ENCODE measurements at places on chromosomes 5 and 9. TPM values are rescaled to one million over a fixed set of nuclear protein-coding genes. Genes with fewer than 3 reads are reported as not detected.

DNA sequence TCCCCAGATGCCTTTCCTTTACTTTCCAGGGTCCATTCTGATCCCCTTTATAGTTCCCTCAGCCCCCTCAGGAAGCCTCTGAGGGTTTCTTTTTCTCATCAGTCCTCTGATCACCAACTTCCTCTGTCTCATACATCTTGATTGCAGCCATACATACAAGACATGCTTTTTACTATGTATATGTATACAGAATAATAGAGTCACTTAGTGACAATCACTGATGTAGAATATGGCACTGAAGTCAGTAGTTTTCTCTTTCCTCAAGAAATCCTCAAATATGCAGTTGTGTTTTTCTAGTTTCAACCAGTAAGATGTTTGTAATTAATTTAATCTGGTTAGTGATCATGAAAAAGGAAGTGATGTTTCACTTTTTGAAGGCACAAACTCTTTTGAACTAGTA is 364.1 kb downstream of the MAN2A1 start:
- DNase-seq = no peak

DNA sequence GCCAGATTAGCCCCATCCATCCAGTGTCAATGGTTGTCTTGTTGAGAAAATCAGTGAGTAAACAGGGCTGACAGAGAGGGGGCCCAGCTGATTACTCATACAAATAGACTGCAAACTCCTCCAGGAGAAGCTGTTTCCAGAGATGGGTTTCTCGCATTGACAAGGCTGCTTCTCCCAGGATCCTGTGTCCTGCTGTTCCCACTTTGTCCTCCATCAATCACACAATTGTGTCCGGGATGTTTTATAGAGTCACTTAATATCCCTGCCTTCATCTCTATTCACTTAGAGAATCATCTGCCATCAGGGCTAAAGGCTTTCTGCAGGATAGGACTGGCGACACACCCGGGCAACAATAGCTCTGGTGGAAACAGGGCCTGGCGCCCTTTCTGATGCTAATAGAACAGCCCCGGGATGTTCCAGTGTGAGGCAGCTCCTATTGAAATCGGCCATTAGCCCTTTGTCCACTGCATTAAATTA is 71.7 kb upstream of the TBCA start:
- no peak for DNase-seq

DNA sequence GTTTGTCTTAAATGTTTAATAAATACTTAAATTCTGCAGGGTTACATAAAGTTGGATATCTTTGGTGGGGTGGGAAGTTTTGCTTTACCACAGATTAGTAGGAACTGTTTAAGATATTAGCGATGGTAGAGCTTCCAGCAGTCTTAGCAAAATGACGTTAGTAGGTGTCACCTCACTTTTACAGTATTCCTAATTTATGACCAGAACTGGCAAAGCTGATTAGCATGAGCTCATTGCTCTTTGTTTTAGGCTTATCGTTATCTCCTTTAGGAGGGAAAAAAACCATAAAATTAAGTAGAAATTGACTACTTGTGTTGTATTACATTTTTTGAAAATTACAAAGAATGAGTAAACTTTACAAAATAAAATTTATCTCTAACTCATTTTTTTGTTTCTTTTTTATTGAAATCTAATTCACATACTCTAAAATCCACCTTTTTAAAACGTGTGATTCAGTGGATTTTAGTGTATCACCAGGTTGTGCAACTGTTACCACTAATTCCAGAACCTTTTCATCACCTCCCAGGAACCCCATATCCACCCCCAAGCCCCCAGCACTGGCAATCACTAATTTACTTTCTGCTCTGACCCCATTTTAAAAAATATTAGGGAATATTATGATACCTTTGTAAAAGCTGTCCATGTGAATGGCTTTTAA is 129.5 kb downstream of the TRIO start:
- peak; percentile 77 for DNase-seq

DNA sequence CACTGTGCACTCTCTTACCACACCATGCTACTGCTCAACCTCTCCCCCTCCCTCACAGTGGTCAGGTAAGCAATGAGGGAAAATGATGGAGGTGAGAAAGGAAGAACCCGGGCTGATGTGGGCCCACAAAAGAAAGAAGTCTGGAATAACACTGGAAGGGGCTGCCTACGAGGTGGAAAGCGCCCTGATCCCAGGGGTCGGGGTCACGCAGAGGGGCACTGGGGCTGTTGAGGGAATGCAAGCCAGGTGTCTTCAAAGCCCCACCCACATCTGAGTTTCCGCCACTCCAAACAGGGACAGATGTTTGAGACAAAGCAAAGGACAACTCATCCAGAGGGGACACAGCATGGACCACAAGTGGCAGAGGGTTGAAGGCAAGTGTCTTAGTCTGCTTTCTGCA is 4.2 kb downstream of the TNIP1 start:
- DNase-seq = no peak

GRCh38 chr5:151184316-151185042 is 26.9 kb upstream of the ANXA6 start:
- DNase-seq = no peak

DNA sequence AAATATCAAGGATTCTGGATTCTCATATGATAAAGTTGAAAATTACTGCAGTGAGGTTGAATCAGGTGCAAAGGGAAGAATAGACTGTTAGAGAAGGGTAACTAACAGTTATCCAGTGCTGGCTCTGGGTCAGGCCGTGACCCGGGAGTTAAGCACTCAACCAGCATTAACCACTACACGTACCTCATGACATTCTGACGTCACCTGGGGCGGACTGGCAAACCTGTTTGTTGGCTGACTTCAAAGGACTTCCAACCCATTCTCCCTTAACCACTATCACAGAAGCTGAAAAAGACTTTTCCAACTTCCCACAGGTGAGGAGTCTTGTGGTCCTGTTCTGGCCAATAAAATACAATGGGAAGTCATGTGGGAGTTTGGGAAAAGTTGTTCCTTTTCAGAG is 268.9 kb downstream of the ENC1 start:
- DNase-seq = no peak

- peak; percentile 48 for DNase-seq
Observed at GRCh38 chr5:31901807-31902530, 263.0 kb downstream of the PDZD2 start.

- DNase-seq = no peak
Observed at GRCh38 chr9:133032171-133032570, 1.4 kb downstream of the GTF3C5 start.

DNA sequence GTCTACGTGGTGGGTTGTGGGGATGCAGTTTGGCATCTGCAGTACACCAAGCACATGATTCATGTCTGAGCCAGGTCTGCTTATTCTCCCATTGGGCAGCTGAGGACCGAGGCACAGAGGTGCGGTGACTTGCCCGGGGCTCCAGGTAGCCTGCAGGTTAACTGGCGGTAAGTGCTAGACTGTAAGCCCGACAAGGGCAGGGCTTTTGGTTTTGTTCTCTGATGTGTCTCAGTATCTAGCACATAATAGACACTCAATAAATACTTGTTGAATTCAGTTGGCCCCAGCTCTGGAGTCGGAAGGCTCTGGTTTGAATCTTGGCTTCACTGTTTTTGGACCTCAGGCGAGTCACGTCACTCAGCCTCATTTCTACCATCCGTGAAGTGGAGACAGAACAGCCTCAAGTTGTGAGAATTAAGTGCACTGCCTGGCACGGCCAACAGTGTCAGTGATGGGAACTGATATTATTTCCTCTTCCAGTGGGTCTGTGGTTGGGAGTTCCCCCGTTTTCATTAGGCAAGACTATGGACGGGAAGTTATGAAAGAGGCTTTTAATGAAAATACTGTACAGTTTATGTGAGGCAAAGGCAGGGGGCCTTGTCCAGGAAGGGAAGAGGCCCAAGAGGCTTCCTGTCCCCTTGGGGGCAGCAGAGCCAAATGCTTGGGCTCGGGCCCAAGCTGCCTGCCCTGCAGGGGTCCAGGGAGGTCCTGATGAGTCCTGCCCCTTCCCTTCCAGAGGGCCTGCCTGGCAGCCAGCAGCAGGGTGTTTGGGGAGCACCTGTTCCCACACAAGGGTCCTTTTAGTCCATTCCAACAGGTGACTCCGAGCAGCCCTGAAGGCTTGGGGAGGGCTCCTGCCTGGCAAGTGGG is 3.3 kb downstream of the PRELID1 start:
- DNase-seq = no peak

GRCh38 chr5:34867660-34868059 is 28.7 kb downstream of the TTC23L start:
- no peak for DNase-seq

DNA sequence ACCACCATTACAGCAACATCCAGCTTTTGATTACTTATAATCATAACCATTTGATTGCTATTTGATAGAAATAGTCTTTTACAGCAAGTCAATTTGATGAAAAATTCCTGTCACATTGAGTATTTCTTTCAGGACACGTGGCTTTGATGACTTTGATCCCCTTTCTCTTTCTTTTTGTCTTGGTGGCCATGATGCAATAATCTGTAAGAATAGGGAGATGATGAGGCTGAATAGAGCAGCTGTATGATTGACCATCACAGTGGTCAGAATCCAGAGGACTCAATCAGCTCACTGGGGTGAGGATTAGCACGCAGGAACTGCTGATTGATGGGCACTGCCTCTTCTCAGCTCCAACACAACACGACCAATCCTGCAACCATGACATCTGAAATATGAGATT is 262.7 kb downstream of the PARP8 start:
- no peak for DNase-seq

DNA sequence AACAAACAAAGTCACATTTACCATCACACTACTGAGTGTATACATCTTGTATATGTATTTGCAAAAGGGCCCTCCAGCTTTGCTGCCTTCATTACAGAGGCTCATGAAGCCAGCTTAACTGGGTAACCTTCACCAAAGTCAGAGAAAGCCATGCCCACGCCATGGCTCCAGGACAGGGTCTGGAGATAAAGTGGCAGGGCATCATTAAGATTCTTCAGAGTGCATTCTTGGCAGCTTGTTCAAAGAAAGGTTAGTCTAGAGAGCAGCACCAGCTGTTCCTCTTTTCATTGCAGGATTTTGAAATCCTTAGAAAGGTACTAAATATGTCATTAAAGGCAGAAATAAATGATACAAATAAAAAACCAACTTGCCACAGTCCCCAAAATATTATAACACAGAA is 333.2 kb downstream of the NDUFS4 start:
- no peak for DNase-seq

GRCh38 chr9:137279741-137280473 is 2.4 kb downstream of the TOR4A start:
- no peak for DNase-seq

DNA sequence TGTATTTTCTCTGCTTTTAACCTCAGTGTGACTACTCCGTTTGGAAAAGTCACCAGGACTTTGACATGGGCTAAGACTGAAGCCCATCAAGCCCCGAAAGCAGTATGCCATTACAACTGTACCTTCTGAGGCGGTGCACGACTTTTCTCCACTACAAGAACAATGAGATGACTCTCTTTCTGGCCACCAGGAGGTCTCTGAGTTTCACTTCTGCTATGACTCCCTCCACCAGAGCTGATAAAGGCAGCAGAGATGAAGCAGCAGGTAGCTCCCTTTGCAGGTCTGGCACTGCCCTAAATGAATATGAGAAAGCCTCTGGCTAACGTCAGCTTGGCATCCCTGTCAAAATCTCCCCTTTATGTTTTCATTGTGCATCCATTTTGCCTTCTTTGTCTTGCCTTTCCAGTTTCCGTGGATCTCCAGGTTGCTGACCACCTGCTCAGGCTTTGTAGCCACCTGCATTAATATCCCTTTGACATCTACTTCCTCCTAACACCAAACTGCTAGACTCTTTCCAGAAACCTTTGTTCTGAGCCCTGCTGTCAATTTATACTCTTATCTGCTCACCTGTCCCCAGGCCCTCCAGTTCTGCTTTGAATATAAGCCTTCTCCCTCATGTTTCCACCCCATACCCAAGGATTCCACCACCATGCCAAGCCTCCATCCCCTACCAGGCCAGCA is 221.7 kb downstream of the ZNF608 start:
- no peak for DNase-seq

GRCh38 chr9:2645569-2645968 is 24.0 kb downstream of the VLDLR start:
- no peak for DNase-seq

DNA sequence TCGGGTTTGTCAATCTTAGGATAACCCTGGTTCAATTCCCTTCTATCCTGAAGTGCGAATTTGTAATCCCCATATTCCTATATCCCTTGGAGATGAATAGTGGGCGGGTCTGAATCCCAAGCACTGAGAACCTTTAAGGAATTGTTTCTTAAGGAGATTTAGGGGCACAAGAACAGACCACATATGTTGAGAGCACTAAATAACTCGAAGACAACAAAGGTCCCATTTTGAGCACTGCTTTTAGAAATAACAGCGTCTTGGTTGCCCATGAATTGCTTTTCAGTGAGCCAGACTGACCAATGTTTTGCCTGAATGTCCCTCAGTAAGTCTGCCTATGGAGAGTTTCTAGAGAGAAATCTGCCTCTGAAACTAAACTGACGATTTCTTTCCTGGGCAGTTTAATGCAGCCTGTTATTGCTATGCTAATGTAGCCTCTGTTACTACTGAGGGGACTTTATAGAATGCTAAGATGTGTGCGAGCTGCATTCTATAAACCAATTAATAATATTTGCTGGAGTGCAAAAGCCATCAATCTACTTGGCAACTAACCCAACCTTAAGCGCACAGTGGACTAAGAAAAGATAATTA is 445.0 kb upstream of the DMAC1 start:
- no peak for DNase-seq

DNA sequence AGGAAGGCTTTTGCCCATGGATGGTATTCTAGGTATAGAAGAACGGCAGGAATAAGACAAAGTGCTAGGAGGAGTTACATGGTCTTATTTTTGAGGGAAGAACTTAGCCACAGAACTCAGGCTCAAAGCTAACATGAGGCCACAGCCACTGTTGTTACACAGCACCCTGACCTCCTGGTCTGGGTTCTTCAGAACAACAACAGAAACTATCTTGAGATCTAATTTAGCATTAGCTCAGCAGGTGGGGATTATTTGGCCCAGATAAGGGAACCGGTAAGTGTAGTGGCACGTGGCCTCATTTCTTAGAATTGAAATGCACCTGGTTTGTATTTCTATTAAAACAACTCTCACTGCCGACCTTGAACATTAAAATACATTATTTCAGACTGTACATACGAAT is 1168.7 kb upstream of the SEMA6A start:
- DNase-seq = no peak

COL15A1 gene
- 1.7 TPM for total RNA-seq

PCDHGA10 gene
- total RNA-seq = 12.2 TPM

PCDHGA9 gene
- 4.7 TPM for total RNA-seq

SLC6A18 gene
- total RNA-seq = not detected

NCS1 gene
- 42.7 TPM for total RNA-seq

NR4A3 gene
- under 0.01 TPM for total RNA-seq

PRDM9 gene
- not detected for total RNA-seq

Measured in fibroblast of villous mesenchyme (primary cell).